Activated CD4-positive, alpha-beta memory T cell treated with anti-CD3 and anti-CD28 coated beads, Interleukin-2, amount 10 ng/mL, durations not matched to agents 7 days and 5 days (primary cell): ENCODE measurements at places on chromosomes 3 and 15.

DNA sequence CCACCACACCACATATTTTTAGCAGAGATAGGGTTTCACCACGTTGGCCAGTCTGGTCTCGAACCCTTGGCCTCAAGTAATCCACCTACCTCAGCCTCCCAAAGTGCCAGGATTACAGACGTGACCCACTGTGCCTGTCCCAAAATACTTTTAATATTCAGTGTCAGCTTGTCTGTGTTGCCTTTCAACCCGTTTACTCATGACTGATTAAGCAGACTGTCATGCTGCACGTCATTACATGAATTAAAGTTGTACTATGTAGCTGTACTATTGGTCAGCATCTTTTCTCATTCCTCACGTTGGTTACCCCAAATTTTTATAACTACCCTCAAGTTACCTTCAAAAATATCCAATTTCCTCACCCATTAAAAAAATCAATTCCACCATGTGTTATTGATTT, 48.7 kb upstream of the GADL1 start:
- no peak for DNase-seq
- no peaks in the 10 kb centered on the region for H3K27me3 ChIP-seq
- H3K36me3 ChIP-seq = no peaks in the 10 kb centered on the region

GRCh38 chr15:48945386-48945785, 18.3 kb downstream of the SHC4 start:
- peaks cover 30% of the 10 kb centered on the region for H3K4me1 ChIP-seq
- peaks cover 4% of the 10 kb centered on the region for H3K36me3 ChIP-seq
- H3K27ac ChIP-seq = no peak overlapping the region

DNA sequence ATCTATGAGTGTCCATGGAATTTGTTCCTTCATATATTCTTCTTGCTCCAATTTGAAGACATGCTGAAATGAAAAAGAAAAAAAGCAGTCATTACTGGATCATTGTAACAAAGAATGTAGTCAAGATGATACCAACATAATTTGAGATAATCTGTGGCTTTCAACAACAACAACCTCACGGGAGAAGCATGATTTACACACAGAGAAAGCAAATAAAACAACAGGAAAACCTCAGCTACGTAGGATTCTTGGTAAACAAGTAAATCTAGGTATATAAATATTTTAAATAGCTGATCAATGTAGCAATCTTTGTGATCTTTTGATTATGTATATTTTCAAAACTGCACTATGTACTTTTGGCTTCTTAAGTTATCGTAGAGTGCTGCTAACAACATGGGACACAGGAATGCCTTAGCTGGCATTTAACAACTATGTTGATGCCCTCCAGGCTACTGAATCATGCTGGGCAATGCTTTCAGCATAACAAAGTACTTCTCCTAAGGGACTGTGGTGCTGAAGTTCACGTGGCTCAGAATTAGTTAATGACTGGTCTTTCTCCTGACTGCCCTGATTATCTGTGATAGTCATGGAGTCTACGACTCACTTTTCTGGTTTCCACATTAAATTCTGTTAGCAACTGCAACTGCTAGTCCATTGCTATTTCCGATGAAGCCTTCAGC, 96.5 kb upstream of the MYO5C start:
- H3K27me3 ChIP-seq = no peaks in the 10 kb centered on the region
- DNase-seq = no peak
- peaks cover 8% of the 10 kb centered on the region for H3K4me1 ChIP-seq

DNA sequence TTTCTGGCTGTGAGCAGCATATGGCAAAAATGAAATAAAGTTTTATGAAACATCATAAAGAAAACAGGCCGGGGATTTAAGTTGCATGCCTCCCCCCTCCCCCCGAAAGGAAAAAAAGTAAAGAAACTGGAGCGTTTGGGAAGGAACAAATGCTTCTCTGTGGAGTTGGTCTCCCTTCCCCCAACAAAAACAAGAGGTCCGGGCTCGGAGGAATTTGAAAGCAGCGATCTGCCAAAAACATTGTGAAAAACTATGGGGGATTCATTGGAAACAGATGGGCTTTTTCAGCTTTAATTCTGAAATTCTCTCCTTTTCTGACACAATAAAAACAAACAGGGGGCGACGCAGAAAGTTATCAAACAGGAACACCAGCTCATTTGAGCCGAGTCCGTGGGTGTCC, 17.0 kb downstream of the RGMA start:
- DNase-seq = no peak
- H3K27ac ChIP-seq = no peak overlapping the region
- peaks cover 13% of the 10 kb centered on the region for H3K4me1 ChIP-seq
- H3K4me3 ChIP-seq = no peak overlapping the region
- peaks cover 55% of the 10 kb centered on the region for H3K27me3 ChIP-seq
- no peaks in the 10 kb centered on the region for H3K36me3 ChIP-seq

DNA sequence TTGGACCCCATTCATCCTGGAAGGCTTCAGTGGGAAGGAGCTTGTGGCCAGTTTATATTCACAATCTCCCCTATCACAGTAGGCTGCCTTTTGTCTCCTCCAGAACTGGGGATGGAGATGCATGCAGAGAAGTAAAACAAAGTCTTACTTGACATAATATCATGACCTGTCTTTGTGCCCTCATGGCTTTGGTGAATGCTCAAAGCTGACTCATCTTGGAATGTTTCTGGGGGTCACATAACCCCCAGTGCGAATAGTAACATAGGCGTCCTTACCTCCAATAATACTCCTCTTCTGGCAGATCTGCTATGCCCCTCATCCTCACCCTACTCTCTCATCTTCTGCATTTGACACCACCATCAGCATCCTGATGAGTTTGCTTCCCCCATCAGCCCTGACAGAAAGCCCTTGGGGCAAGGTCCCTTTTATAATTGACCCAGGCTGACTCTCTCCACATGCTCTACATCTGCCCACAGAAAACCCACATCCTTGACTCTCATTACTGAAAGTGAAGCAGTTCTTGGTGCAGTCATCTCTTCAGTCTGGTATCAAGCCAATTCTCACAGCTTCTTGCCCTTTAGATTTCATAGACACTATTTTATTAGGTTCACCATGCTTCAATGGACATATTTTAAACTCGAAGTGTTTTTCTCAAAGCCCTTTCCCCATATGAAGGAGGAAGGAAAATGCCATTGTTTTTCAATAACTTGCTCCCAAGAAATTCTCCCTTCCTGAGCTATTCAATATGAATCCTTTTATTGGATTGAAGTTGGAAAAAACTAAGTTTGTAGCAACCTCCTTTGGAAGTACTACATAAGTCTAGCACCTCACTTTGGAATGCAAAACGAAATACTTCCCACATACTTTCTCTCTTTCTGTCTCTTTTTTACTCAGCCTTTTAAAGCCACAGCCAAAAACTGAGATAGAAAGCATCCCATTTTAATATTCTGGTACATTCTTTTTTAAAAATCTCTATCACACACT, 36.6 kb downstream of the OSTN start:
- no peak for DNase-seq
- H3K27me3 ChIP-seq = no peaks in the 10 kb centered on the region
- H3K27ac ChIP-seq = no peak overlapping the region
- H3K4me1 ChIP-seq = peaks cover 3% of the 10 kb centered on the region
- no peak overlapping the region for H3K4me3 ChIP-seq

GRCh38 chr15:72786676-72787345, 3.3 kb upstream of the ADPGK start:
- DNase-seq = peak; percentile 40
- H3K27ac ChIP-seq = peak overlapping the region; percentile 98
- H3K27me3 ChIP-seq = no peaks in the 10 kb centered on the region

DNA sequence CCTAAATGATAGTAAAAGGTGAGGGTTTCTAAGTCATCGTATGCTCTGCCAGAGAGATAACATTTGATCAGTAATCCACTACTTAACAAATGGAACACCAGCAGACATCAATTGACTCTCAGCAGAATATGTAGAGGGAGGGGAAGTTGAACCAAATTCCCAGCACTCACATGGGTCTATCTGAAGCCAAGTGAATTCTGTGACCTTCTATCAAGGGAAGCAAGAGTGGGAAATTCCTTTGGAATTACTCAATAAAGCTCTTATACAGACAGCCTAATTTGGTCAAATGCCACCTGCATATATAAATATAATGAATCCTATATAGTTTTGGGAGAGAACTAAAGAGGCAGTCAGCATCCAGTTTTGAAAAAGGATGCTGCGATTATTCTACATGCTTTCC, 15.8 kb upstream of the KCNMB2 start:
- H3K27me3 ChIP-seq = no peaks in the 10 kb centered on the region
- H3K4me3 ChIP-seq = no peak overlapping the region
- H3K4me1 ChIP-seq = no peaks in the 10 kb centered on the region
- no peak overlapping the region for H3K27ac ChIP-seq
- no peaks in the 10 kb centered on the region for H3K36me3 ChIP-seq

GRCh38 chr15:78915341-78916087, 29.3 kb downstream of the CTSH start:
- H3K27ac ChIP-seq = peak overlapping the region; percentile 18
- no peak overlapping the region for H3K4me3 ChIP-seq
- H3K27me3 ChIP-seq = no peaks in the 10 kb centered on the region
- H3K4me1 ChIP-seq = peaks cover 23% of the 10 kb centered on the region
- no peak for DNase-seq
- peaks cover 61% of the 10 kb centered on the region for H3K36me3 ChIP-seq

GRCh38 chr3:138901567-138901966, 45.4 kb downstream of the FOXL2 start:
- H3K27me3 ChIP-seq = peaks cover 3% of the 10 kb centered on the region
- H3K36me3 ChIP-seq = no peaks in the 10 kb centered on the region
- no peaks in the 10 kb centered on the region for H3K4me1 ChIP-seq
- H3K4me3 ChIP-seq = no peak overlapping the region

GRCh38 chr3:7001370-7001769, 140.5 kb downstream of the GRM7 start:
- no peak overlapping the region for H3K4me3 ChIP-seq
- no peak for DNase-seq
- H3K27me3 ChIP-seq = no peaks in the 10 kb centered on the region
- H3K27ac ChIP-seq = no peak overlapping the region
